ENCODE measurements at places on chromosomes 4 and X. TPM values are rescaled to one million over a fixed set of nuclear protein-coding genes. Genes with fewer than 3 reads are reported as not detected.

DNA sequence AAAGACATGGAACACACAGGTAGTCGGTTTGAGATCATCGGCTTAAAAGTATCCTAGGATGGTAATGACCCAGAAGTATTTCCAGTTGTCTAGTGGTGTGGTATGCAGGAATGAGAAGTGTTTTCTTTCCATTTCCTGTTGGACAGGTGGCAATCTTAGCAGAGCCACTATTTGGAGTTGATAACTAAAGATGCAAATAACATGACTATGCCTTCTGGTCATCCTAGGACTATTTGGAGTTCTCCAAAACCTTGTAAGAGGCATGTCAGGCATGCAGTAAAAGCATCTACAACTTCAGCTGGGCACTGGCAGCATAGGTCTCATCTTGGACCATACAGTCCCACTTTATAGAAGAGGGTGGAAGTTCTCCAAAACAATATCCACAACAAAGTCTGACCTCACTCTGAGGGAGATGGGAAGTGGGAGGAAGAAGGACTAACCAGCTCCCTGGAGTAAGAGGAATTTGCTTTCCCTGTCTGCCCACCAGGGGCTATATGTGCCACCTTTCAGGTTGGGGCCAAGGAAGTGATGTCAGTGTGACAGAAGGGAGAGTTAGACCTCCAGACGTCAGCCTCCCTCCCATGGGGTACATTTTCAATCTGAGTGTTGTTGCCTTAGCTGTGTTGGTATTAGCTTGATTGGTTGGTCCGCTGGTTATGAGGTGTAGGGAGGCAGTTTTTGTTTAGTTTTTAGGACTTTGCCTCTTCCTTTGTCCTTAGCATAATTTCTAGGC, 101.2 kb upstream of the MYOZ2 start:
- peak; percentile 40 for DNase-seq

DNA sequence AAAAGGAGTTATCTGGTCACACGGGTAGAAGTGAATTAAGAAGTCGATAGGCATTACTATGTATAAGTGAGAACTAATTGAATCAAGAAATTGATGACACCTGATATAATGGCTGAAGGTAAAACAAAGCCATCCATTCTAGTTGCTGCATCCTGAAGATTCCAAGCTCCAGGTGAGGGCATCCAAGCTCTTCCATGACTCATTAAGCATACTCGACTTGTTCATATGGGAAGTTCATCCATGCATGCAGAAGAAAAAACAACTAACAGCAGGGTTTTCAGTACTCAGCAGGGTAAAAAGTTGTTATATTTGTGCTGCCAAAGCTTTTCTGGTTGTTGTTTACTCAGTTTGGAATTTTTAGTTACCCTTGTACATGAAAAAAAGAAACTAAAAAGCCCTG, 508.0 kb upstream of the CXorf51A start:
- no peak for DNase-seq

GRCh38 chr4:19123681-19124080, 1102.1 kb upstream of the LCORL start:
- DNase-seq, result no peak

DNA sequence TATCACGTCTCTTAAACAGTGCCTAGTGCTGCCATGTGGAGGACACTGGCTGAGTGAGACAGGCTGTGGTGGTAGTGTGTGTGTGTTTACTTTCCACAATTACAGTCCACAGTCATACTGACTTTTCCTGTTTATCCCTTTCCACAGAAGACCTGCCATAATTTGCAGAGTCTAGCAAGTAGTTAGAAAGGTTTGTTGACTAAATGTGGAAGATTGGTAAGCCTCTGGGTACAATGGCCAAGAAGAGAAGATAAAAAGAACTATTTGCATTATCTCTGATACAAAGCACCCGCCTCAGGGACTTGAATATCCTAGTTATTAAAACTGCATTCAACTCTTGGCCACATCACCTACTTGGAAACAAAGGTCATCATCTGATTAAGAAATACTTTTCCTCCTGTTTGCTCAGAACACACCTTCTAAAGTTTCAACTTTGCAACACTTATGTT, 89.1 kb downstream of the FAM13A start:
- DNase-seq, result no peak

DNA sequence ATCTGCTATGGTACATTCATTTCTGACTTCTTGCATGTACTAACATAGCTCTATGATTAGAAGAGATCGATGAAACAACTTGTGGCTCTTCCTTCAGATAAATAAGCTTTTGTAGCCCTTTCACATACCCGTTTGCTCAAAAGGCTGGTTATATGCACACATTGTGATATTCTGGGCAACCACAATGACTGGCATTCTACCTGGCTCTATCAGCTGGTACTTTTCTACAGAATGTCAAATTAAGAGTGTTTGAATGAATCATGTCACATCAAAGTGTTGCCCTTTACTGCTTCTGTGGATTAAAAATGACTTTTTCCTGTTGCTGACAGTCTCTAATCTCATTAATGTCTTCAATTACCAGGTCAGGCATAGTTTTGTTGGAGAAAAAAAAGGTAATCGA, 11.6 kb downstream of the PGRMC1 start:
- DNase-seq, result no peak

DNA sequence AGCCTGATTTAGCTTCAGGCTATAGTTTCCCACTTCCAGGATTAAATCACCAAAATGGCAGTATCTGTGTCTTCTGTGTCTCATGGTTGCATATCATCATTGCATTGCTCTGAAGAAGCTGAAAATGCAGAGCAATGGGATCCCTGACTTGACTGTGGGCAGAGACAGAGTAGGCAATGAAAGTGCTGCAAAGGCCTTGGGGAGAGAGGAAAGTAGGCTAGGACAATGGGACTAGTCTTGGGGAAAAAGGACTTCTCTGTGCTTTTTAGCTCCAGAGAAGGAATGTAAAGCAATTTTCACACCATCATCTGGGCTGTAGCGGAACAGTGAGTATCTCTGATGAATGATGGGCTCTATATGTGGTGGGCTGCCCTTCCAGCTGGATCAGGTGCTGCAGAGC, 202.5 kb downstream of the LDB2 start:
- no peak for DNase-seq

GRCh38 chrX:41542536-41542935, 95.4 kb downstream of the NYX start:
- DNase-seq, result no peak

DNA sequence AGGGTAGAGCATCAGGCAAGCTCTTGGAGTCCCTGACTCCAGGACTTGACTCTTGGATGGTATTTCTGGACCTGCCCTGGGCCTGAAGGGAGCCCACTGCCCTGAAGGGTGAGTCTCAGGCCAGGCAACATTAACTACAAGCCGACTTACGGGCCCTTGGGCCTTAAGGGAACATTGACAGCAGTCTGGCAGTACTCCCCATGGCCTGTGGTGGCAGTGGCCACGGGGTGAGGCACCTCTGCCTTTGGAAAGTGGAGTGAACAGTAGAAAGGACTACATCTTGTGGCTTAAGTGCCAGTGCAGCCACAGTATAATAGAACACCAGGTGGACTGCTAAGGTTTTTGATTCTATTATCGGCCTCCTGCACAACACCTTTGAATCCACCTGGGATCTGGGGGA, 36.3 kb downstream of the SH3BGRL start:
- no peak for DNase-seq

DNA sequence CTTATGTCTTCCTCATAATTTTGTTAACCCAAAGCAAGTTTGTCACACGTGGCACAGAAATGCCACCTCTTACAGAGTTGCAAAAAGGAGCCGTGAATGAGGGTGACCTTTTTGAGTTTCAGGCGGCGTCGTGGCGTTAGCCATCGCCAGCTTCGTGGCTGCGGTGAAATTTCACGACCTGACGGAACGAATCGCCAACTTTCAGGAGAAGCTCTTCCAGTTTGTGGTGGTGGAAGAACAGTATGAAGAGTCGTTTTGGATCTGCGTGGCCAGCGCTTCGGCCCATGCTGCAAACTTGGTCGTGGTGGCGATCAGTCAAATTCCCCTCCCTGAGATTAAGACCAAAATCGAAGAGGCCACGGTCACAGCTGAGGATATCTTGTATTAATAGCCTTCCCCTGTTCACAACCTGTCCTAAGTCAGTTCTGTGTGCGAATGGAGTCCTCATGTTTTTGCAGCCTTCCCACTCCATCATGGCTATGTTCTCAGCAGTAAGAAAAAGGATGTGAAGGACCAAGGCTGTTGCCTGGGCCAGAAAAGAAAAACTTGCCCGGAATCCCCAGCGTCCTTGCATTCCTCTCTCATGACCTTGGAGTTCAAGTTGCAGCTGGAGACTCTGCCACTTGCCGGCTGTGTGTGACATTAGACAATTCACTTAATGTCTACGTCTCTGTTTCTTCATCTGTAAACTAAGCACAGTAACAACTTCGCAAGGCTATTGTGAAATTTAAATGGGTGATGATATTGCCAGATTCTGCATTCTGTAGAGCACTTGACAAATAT, 11.9 kb downstream of the CLRN2 start:
- no peak for DNase-seq

- DNase-seq, result no peak
These were observed 1.6 kb downstream of the SLC49A3 start for GRCh38 chr4:687048-687970.

DNA sequence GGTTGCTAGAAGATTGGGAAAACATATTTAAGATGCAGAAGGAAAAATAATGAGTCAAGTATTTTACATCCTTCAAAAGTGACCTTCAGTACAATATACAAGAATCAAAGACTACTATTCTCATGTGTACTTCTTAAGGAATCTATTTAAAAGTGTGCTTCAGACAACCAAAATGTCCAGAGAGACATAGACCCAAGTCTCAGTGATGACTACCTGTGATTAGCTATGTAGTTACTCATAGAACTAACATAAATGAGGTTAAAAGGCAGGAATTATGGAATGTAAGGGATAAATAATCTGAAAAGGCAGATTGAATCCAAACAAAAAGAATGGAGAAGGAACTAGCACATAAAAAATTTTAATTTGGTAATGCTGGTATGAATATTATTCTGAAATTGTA, 634.7 kb upstream of the FAM241A start:
- no peak for DNase-seq

DNA sequence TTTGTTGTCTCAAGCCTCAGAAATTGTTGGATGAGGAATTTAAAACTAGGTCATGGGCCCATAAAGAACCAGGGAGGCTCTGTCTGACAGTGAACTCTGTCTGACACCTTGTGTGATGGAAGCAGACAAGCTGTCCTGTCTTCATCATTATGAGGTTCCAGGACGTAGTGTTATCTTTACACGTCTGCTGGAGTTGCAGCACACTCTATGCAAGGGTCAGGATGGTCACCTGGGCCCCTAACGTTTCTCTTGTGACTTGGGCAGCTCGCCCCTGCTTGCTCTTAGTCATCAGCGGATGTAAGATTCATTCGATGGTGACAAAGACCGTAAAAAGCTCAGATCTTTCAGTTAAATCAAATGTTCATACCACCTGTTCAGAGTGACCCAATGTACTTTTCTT, 92.0 kb upstream of the ADGRG2 start:
- DNase-seq, result no peak

- DNase-seq, result no peak
These were observed 52.3 kb downstream of the SEPSECS start for GRCh38 chr4:25107827-25108516.

DNA sequence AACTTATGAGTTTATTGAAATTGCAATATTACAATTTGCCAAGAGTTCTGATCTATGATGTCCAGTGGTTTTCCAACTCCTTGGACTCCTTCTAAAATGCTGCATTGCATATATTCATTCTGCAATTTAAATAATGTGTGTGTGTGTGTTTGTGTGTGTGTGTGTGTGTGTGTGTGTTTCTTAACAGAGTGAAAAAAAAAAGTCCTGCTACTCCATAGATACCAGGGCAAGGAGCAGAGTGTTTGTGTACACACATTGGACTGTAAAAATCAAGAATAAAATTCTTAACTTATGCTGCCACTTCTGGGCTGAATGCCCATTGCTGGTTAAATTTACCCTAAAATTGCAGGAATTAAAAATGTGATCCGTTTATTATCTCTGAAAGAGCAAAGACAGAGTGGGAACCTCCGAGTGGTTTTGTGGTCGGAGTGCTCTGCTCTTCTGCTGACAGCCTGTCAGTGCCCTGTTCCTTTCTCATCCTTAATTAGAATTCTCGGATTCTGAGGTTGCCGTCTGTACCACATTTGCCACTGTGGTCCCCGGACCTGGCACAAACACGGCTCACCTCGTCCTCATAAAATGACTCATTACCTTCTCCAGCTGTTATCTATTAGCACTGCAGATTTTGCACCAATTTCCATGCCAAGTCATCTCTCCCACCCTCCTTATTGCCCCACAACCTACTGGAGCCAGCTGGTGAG, 355.5 kb downstream of the KCNIP4 start:
- DNase-seq, result no peak

DNA sequence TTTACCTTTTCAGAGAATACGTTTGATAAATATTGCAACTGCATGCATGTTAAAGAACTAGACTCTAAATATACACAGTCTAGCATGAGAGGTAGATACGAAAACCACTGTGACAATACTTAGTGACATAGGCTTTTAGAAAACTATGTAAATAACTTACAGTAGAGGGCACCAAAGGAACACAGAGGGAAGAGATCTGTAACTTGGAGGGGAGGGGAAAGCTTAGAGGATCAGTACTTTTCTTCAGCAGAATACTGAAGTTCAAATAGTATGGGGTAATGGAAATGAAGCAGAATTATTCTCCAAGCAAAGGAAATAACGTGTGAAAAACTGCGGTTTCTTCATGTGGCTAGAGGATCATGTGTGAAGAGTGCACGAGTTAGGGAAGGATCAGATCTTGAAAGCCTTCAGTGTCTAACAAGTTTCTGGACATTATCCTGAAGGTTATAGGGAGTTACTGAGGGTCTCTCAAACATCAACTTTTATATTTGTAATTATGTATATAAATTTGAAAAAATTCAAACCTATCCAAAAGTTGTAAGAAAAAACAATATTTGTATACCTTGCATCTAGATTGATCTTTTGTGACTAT, 264.3 kb downstream of the NPFFR2 start:
- DNase-seq, result peak; percentile 16

DNA sequence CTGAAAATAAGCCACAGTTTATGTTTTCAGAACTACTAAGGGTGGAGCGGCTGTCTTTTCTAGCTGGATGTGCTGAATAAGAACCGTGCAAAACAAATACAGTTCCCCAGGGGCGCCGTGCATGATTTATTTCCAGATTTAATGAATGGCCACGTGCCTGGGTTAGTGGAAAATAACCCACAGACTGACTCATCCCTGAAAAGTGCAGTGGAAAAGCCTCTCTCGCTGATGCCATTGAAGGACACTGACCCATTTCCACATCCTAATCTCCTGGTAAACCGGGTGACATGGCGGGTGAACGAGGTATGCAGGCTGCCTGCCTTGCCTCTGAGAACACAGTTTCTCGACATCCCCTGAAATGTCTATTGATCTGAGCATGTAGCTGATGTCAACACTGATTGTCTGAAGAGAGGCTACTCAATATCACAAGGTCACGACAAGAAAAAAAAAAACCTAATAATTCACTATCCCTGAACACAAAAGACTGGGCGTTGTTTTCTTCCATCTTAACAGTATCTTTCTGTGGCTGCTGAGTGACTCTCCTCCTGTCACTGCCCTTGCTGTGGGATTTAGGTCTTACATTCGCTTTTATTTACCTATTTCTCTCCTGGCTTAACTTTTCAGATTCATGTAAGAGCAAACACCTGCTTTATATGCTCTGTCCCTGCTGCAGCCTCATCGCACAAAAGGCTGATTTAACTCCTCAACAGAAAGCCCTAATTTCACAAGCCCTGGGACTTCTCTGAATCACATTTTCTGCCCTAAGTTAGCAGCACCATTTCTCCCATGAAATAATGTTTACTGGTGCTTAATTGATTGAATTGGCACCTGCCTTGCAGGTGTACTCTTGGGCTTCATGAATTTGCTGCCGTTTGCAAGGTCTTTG, 76.9 kb upstream of the SCOC start:
- DNase-seq, result no peak

USP51 gene
- total RNA-seq, result 6.7 TPM

ARSH gene
- total RNA-seq, result not detected

TMSB15C gene
- total RNA-seq, result 3.5 TPM

P2RY4 gene
- not detected for total RNA-seq

MSX1 gene
- total RNA-seq, result 0.07 TPM

REELD1 gene
- 0.14 TPM for total RNA-seq

Data from H7 (cell line).